ENCODE measurements at places on chromosomes 11 and 22.

DNA sequence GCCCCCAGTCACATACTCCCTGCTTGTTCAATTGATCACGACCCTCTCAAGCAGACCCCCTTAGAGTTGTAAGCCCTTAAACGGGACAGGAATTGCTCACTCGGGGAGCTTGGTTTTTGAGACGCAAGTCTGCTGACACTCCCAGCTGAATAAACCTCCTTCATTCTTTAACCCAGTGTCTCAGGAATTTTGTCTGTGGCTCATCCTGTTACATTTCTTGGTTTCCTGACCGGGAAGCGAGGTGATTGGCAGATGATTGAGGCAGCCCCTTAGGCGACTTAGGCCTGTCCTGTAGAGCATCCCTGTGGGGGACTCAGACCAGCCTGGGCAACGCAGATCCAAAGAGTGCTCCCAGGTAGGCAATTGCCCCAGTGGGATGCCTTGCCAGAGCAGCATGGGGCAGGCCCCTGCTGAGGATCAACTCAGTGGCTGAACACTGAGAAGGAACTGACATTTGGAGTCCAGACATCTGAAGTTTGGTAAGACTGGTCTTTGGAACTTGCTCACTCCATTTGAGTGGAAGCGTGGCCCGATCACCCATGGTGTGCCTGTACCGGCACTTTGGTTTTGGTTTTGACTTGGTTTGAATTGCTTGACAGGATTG, 51.5 kb downstream of the NEU3 start:
- no peak for DNase-seq

DNA sequence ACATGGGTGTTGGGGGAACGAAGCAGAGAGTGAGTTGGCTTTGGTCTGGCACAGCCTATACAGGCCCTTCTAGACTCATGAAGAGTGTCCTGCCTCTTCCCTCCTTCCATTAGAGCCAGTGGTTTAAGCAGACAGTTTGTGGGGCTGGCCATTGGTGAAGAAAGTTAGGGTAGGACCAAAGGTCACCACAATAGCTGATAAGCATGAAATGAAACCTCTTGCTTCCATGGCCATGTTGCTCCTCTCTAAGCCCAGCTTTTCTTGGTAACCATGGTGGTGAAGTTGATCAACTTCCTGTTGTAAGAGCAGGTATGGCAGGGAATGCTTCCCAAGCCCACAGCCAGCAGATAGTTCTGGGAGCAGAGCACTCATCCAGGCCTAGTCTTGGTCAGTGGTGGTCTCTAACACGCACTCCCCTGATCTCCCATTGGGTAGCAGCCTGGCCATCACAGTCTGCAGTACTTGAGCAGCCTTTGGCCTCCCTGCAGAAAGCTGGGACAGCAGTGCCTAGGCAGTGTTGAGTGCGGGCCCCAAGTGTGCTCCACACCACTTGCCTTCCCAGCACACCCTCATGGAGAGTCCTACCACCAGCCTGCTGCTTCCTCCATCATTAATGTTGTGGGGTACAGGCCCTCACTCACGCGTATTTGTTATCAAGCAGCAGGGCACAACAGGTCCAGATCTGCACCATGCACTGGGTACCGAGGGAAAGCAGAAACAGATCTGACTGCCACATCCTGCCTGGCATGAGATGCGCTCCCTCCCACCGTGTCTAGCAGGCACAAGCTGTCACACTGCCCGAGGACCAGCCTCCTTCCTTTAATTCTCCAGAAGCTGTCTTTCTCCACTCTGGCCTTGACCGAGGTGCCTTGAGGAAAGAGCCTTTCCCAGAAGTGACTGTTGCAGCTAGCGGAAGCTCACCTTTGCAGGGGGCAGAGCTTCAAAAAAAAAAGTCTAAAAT, 65.8 kb upstream of the SUSD2 start:
- DNase-seq, result no peak

DNA sequence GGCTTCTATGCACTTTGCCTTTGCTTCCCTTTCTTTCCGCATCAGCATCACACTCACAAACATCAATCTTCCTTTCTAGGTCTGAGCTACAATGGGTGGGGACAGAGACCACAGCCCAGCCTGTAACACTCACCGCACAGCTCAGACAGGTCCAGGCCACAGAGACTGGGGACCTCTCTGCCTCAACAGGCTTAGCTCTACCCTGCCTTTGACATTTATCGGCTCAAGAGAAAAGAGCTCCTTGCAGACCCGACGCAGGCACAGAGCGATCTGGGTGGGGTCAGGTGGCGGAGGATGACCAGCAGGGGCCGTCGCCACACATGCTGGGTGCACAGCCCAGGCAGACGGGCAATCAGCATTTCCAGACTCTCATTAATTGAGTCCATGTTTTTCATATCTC, 837.3 kb downstream of the TBC1D22A start:
- DNase-seq, result no peak

DNA sequence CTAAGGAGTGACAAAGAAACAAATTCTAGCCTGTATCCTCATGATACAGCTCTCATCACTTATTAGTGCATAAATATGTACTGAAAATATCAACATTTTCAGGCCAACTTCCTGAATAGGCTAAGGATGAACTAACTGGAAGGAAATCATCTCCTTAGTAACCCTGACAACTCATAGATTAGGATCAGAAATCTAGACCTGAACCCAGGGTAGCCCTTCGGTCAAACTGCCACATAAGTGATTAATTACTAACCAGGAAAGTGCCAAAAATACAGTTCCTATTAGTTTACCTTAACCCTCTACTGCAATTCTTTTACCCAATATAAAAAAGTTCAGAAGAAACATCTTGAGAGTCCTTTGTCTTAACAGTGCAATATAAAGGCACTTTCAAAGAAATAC, 40.0 kb downstream of the AMBRA1 start:
- no peak for DNase-seq

- no peak for DNase-seq
Observed at GRCh38 chr11:8671193-8671612, 11.3 kb downstream of the TRIM66 start.

- peak; percentile 76 for DNase-seq
Observed at GRCh38 chr11:95154514-95154913, 64.9 kb downstream of the ENDOD1 start.

DNA sequence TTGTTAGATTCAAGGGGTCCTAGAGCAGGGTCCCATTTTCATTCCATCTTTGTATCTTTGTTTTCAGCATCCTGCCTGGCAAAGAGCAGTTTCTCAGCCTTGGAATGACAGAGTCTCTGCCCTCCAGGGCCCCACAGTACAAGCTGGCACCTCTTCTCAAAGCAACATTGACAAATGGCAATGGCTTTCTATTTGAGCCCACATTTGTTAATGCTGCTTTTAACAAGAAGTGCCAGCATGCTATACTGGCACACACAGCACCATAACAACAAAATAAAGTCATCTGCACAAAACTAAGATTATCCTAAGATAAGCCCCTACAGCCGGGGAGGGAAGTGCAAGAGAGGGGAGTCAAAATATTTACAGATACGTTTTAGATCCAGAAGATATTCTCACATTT, 309.7 kb upstream of the C11orf87 start:
- DNase-seq, result no peak

DNA sequence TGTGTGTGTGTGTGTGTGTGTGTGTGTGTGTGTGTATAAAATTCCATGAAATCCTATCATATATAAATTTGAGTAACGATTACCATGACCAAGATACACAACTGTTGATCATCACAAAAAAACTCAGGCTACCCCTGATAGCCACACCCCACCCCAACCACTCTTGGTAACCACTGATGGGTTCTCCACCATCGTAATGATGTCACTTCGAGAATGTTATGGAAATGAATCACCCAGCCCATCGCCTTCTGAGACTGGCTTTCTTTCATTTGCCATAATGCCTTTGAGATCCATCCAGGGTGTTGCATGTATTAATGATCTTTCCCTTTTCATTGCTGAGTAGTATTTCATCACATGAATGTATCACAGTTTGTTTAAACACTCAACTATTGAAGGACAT, 496.0 kb downstream of the MIAT start:
- DNase-seq, result no peak

- no peak for DNase-seq
Observed at GRCh38 chr22:36422287-36423014, 34.7 kb upstream of the MYH9 start.

DNA sequence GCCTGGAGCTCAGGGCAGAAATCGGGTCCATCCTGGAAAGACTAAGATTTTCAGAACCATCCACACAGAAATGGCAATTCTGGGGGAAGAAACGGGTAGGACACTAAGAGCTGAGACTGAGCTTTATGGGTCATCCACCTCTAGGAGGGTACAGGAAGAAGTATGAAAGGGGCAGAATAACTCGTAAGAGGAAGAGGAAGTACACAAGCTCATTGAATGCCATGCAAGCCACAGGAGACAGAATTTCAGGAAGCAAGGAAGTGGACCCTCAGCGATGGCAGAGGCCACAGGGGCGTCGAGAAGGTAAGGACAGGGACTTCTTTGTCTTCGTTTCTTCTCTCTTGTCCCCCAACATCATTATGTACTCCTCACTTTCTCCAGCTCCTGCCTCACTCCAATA, 169.6 kb downstream of the MAML2 start:
- no peak for DNase-seq

- peak; percentile 43 for DNase-seq
Observed at GRCh38 chr22:29689880-29690213, 30.0 kb upstream of the CABP7 start.

- DNase-seq, result no peak
Observed at GRCh38 chr11:46160100-46160499, 38.8 kb upstream of the PHF21A start.

DNA sequence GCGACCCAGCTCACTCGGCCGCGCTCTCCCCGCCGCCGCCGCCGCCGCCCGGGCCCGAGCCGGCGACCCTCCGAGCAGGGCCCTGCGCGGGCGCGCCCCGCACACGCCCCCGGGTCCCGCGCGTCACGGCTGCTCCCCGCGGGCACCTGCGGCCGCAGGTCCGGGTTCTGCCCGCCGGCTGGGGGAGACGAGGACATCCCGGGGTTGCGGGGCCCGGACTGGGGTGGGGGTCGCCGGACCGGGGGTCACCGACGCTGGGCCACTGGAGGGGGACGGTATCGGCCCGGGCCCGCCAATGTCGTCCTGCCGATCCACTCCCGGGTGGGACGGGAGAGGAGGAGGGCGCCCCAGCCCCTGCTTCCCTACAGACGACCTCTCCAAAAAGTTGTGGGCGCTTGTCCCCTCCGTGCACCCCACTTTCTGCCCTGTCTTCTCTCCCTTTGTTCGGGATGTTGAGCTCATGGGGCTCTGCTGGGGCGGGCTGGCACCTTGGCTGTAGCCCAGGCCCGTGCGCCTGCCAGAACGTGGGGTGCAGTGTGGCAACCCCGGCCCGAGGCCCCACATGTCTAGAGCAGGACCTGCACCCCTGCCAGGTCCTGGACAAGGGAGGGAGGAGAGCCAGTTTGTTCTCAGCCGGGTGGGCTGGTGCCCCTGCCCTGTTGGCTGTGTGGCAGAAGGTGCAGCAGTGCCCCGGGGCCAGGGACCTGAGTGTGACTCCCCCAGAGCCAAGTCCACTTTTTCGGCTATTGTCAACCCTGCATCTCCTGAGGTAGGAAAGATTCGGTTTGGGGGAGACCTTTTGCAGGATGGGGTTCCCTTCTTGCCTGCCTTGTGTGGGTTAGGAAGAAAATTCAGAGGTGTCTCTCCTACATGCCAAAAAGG, 40.2 kb upstream of the CELSR1 start:
- peak; percentile 31 for DNase-seq

DNA sequence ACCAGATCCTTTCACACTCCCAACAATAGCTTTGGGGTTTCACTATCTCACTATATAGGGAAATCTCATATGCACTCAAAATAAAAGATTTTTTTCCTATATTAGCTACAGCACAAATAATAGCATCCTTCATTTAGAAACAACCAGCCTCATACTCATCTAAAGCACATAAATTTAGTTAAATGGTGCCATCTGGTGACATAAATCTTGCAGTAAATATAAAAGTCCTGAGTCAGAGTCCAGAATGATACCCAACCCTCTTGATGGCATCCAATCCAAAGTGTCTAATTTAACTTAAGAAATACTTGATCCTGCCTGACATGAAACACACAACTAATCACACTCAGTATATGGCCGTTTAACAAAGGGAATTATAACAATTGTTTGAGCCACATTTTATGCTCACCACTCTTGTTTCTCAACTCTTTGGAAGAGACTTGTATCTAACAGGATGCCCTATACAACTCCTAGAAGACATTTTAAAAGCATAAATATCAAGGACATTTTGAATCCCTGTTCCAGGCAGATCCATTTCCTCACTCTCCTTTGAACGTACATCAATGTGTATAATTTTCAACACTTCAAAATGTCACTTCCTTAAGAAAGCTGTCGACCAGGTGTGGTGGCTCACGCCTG, 36.2 kb downstream of the DLG2 start:
- no peak for DNase-seq

DNA sequence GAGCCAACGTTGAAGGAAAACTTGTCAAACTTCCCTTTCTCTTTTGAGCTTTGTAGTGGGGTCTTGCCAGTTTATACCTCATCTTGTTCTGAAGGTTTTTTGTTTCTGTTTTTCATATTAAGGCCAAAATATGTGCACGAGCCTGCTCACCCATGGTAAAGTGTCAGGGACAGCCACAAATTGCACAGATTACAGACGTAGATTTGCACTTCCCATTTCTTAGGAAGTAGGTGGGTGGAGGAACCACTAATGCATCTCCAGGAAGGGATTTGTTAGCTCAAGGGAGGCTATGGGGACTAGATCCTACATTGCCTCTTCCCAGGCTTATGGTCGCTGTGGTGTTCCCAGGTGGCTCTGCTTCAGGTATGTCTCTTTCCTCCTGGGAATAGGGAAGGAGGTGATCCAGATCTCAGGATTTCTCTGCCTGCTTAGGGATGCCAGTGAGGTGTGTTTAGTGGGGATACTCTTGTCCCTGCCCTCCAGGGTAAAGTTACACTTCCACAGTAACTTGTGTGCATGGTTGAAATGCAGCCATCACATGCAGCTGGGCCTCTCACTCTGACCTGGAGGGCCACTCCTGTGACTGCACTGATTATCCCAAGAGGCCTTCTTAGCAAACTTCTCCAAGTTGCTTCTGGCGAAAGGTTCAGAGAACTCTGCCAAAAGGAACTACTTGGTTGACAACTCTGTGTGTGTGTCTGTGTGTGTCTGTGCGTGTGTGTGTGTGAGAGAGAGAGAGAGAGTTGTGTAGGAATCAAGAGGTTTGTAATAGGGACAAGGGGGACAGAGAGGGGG, 9.8 kb downstream of the PPFIBP2 start:
- no peak for DNase-seq

DNA sequence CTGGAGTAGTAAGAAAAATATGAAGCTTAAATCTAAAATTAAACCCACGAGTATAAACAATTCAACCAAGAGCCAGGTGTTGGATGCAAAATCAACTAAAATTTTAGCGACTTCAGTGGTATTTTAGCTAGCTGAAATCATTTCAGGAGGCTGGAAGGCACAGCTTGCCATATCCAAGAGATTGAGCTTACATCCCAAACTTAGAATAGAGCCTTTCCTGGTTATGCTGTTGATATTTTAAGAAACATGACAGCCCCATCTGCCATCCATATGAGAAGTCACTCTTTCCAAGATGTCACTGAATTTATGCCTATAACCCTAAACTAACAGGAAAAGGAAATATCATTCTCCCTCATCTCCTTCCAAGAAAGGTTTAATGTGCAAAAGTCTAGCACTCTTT, 334.0 kb downstream of the KCNA4 start:
- no peak for DNase-seq

Measured in CD4-positive, alpha-beta T cell treated with Interleukin-6 for 4 hours (primary cell).